Calu3 (cell line): ENCODE measurements at places on chromosomes 7 and 10. TPM values are rescaled to one million over a fixed set of nuclear protein-coding genes. Genes with fewer than 3 reads are reported as not detected.

Gene MYL7
- total RNA-seq: not detected in 2 replicates

Gene HMX2
- total RNA-seq: not detected in 2 replicates

- H3K4me3 ChIP-seq: peak overlapping the region; percentile 55
- DNase-seq: peak; percentile 65
- H3K36me3 ChIP-seq: peaks cover 17% of the 10 kb centered on the region
Observed at GRCh38 chr10:5071411-5072198, 22.6 kb upstream of the AKR1C3 start.

DNA sequence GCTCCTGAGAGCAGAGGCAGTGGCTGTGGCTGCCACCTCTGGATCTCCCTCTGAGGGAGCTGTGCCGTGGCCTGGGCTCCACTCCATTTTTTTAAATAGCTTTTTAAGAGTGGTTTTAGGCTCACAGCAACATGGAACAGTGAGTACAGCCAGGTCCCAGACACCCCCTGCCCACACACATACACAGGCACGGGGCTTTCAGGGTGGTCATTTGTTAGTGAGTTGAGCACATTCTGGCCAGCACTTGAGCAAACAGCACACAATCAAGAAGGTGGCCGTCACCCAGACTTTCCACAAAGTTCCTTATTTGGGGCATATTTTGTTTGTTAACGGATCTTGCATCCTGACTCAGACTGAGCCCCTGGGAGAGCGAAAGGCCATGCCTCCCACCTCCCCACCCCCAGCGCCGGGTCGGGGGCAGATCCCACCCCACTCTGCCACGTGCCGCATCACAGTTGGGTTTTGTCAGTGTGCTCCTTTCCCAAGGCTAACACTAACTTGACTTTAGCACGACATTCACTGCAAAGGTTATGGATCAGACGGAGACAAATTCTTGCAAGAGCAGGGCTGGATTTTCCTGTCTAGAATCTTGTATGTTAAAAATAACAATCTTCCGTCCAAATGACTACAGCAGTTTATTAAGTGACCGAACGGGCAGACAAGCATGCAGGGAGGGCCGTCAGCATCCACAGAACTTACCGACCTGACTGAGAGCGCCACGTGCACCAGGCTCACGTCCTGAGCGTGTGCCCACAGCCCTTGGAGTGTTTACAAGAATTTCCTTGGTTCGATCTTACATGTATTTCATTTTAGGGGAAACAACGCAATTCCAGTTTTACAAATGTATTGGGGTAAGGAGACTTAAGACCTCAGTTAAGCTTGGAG, 156.5 kb upstream of the NPS start:
- H3K4me1 ChIP-seq: no peaks in the 10 kb centered on the region
- no peak overlapping the region for H3K27ac ChIP-seq
- no peaks in the 10 kb centered on the region for H3K27me3 ChIP-seq
- no peak for DNase-seq

Gene CRHR2
- not detected in 2 replicates for total RNA-seq

DNA sequence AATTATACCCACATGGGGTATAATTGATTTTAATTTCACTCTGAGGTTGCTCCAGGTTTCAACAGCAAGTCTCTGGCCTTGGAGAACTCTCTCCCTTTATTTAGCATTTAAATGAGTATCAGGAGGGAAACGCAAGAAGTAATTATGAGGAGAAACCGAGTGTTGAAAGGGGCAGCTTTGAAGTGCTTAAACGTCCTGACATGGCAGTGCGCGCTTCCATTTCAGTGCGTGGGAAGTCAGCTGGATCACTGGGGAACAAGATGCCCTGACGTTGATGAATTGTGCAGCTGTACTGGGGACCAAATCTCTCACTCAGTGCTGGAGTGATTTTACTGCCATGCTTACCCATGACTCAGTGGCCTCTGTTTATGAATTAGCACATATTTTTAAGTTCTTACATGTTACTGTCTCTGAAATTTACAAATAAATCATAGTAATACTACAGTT, 106.0 kb upstream of the PRR15 start:
- H3K27me3 ChIP-seq: peaks cover 25% of the 10 kb centered on the region
- no peaks in the 10 kb centered on the region for H3K36me3 ChIP-seq
- DNase-seq: no peak
- no peak overlapping the region for H3K4me3 ChIP-seq
- H3K4me1 ChIP-seq: no peaks in the 10 kb centered on the region

- H3K4me3 ChIP-seq: no peak overlapping the region
- no peaks in the 10 kb centered on the region for H3K27me3 ChIP-seq
- no peaks in the 10 kb centered on the region for H3K4me1 ChIP-seq
- no peak for DNase-seq
Observed at GRCh38 chr10:30862486-30862885, 169.2 kb downstream of the ZNF438 start.

Gene CADPS2
- total RNA-seq: 14.1 and 16.4 TPM in 2 replicates

DNA sequence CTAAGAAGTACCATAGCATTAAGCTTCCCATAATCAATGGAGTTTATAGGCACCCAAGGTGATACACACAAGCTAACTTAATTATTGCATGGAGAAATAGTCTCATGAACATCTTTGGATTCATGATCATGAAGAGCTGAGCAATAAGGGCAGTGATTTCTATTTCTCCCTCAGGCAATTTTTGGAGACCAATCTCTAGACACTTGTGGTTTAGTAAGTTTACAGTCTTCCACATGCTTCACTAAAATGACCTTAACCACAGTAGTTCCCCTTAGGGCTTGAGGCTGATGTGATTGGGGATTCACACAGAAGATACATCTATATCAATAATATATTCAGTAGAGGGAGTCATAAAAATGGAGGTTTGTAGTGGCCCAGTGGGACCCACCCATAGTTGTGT, 241.2 kb downstream of the CCDC7 start:
- no peaks in the 10 kb centered on the region for H3K36me3 ChIP-seq
- no peak overlapping the region for H3K27ac ChIP-seq
- DNase-seq: no peak
- H3K27me3 ChIP-seq: no peaks in the 10 kb centered on the region

DNA sequence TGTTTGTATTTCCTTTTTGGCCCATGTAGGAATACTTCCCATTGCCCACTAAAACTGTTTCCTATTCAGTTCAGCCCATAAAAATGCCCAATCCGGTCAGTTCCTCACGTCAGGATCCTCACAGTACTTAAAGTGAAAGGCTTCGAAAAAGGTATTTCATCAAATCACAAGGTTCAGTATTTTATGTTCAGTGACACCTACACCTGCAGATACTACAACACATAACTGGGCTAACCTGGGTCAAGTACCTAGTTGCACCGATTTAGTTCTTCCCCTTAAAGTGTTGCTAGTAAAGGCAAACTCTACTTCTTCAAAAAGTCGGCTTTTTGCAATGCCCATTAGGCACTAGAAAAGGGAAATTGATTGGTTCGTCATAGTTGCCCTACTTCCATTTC, 1.1 kb downstream of the SNX13 start:
- peak overlapping the region; percentile 95 for H3K4me3 ChIP-seq
- peaks cover 32% of the 10 kb centered on the region for H3K36me3 ChIP-seq
- DNase-seq: no peak
- H3K4me1 ChIP-seq: peaks cover 45% of the 10 kb centered on the region
- H3K27ac ChIP-seq: peak overlapping the region; percentile 94

- no peaks in the 10 kb centered on the region for H3K27me3 ChIP-seq
- H3K27ac ChIP-seq: peak overlapping the region; percentile 90
- peak overlapping the region; percentile 85 for H3K4me3 ChIP-seq
- peaks cover 21% of the 10 kb centered on the region for H3K4me1 ChIP-seq
- peak; percentile 46 for DNase-seq
Observed at GRCh38 chr10:33336582-33337325, 2.3 kb upstream of the NRP1 start.

Gene SLC39A12
- not detected in 2 replicates for total RNA-seq

- no peak overlapping the region for H3K27ac ChIP-seq
- H3K4me1 ChIP-seq: no peaks in the 10 kb centered on the region
- H3K4me3 ChIP-seq: no peak overlapping the region
- H3K36me3 ChIP-seq: no peaks in the 10 kb centered on the region
- peaks cover 67% of the 10 kb centered on the region for H3K27me3 ChIP-seq
Observed at GRCh38 chr10:49656845-49657493, 22.5 kb upstream of the C10orf53 start.

Gene PRSS2
- 0.64 TPM in 1 of 2 replicates, not detected in the other for total RNA-seq

DNA sequence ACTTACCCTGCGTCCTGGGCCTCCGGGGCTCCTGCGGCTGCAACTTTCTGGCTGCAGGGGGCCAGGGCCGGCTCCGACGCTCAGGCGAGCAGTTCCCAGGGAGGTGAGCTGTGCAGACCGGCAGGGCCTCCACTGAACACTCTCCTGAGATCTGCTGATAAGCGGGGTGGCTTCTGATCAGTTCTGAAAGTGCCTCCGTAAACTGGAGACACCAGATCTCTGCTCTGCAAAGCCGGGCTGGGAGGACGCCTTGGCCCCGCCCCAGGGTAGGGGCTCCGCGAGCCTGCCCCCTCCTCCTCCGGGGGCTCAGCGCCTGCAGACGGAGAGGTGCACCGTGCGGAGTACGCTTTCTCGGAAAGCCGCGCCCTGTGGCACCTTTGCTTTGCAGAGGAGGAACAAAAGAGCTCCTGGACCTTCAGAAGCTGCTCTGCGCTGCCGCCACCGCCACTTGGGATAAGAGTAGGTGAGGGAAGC, 141.3 kb upstream of the VKORC1L1 start:
- DNase-seq: peak; percentile 14
- peak overlapping the region; percentile 27 for H3K4me3 ChIP-seq
- no peaks in the 10 kb centered on the region for H3K27me3 ChIP-seq
- H3K4me1 ChIP-seq: no peaks in the 10 kb centered on the region

DNA sequence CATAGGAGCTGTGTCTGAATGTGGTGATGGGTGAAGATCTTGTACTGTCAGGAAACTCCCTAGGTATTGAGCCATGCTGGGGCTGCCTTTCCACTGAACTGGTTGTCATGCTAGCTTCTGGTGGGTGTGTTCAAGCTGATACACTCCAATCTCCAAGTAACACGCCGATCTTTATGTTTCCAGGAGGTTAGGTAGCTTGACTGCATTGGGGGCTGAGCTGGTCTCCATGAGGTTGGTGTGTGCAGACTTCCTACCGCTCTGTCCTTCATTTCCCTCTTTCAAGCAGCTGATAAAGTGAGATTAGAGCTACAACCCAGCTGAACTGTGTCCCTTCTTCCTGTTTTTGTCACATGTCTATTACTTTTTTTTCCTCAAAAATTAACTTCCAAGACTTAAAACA, 265.5 kb downstream of the ANKRD30A start:
- no peaks in the 10 kb centered on the region for H3K27me3 ChIP-seq
- no peak overlapping the region for H3K27ac ChIP-seq
- no peaks in the 10 kb centered on the region for H3K36me3 ChIP-seq
- no peak for DNase-seq
- no peaks in the 10 kb centered on the region for H3K4me1 ChIP-seq
- no peak overlapping the region for H3K4me3 ChIP-seq

GRCh38 chr7:45980181-45980905, 59.3 kb upstream of the IGFBP3 start:
- H3K27me3 ChIP-seq: no peaks in the 10 kb centered on the region
- peak overlapping the region; percentile 99 for H3K27ac ChIP-seq
- no peak for DNase-seq
- peaks cover 26% of the 10 kb centered on the region for H3K36me3 ChIP-seq

GRCh38 chr10:52801947-52802346, 29.4 kb upstream of the MBL2 start:
- H3K27me3 ChIP-seq: peaks cover 3% of the 10 kb centered on the region
- DNase-seq: no peak
- H3K27ac ChIP-seq: peak overlapping the region; percentile 75
- peaks cover 16% of the 10 kb centered on the region for H3K4me1 ChIP-seq
- H3K4me3 ChIP-seq: no peak overlapping the region
- no peaks in the 10 kb centered on the region for H3K36me3 ChIP-seq

DNA sequence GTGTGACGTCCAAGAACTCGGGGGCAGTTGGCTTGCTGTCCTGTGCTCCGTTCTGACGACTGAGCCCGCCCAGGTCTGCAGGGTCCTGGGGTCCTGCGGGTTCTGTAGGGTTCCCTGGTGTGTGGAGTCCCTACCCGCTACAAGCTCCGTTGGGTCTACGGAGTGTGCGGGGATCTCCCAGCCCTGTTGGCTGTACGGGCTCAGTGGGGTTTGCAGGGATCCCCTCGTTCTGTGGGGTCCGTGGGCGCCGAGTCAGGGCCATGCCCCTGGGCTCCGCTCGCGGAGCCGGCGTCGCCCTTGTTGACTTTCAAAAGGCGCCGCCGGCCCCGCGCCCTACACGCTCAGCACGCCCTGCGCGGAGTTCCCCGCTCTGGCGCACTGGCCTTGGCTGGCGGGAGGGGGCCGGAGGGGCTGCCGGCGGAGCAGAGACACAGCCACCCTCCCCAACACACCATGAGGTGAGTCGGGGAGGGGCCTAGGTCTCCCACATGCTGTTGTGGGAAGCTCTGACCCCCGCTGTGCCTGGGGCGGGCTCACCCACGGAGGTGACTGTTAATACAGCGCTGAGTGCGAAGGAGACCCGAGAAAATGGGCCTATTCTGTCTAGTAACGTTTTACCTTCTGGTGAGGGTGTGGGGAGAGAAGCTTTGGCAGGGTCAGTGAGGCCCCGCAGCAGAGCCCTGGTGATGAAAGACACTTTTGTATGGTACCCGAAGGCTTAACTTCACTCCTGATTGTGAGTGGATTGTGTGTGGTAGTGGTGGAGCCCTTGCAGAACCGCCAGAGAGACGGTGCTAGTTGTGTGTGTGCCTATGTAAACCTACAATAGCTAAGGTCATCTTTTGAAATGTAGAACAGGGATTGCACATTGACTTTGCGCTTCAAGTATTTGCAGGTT, 8.1 kb downstream of the TASOR2 start:
- H3K4me1 ChIP-seq: peaks cover 19% of the 10 kb centered on the region
- peak; percentile 49 for DNase-seq
- no peak overlapping the region for H3K27ac ChIP-seq

DNA sequence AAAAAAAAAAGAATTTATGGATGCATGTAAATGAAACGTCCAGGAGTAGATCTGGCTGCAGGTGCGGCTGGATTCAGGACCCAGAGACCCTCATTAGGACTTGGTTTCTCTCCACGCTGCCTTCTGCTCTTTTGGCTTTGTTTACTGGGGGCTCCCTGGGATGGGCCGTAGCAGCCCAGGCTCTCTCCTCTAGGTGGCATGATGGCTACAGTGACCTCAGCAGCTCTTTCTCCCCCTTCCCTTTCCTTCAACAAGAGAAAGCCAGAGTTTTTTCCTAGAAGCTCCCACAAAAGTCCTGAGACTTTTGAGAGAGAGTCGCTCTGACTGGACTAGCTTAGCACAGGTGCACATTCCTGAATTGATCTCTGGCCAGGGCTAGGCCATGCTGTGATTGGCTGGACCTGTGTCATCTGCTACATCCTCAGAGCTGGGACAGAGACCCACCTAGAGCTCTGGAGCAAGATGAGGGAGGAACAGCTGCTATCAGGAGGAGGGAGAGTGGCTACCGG, 67.8 kb upstream of the PDCD4 start:
- peak; percentile 40 for DNase-seq
- peaks cover 8% of the 10 kb centered on the region for H3K4me1 ChIP-seq
- no peaks in the 10 kb centered on the region for H3K36me3 ChIP-seq

Gene KIF11
- total RNA-seq: 33.1 and 37.4 TPM in 2 replicates

Gene LRRC18
- not detected in 2 replicates for total RNA-seq

Gene TEX36
- not detected in 2 replicates for total RNA-seq

DNA sequence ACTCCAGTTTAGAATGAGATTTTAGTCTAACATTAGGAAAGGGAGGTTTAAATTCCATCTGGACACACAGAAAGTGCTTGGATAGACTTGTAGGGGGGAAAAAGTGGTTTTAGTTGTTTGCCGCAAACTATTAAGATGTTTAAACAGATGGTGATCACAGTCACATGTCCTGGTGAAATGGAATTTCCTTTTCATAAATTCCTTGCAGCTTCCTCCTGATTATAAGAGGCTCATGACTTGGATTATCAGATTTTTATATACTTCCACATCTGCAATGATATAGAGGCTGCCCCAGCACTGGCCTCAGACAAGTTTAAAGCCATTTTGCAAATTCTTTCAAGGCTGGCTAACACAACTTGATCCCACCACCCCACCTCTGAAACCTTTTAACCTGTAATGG, 106.4 kb upstream of the ARMC3 start:
- H3K4me1 ChIP-seq: peaks cover 17% of the 10 kb centered on the region
- H3K27ac ChIP-seq: no peak overlapping the region
- no peak for DNase-seq
- no peak overlapping the region for H3K4me3 ChIP-seq
- H3K27me3 ChIP-seq: no peaks in the 10 kb centered on the region
